Thoracic aorta (tissue), 2 donors: ENCODE measurements at places on chromosomes 7 and 10. TPM values are rescaled to one million over a fixed set of nuclear protein-coding genes. Genes with fewer than 3 reads are reported as not detected.

GRCh38 chr7:128986609-128987008, 48.9 kb downstream of the IRF5 start:
- no peak for DNase-seq

- no peak for DNase-seq
These were observed at the start of gene GIMAP5 for GRCh38 chr7:150737265-150738055. Gene GIMAP5 (plus strand): TSS chr7:150737418. CDS start chr7:150740885, 3,467 bp downstream.

- no peak for DNase-seq
These were observed 129.2 kb upstream of the CDCA7L start for GRCh38 chr7:22074897-22075296.

- no peak for DNase-seq
These were observed 304.2 kb downstream of the CDC14C start for GRCh38 chr7:49228426-49229098.

GRCh38 chr7:112497481-112497880, 16.7 kb downstream of the LSMEM1 start:
- no peak for DNase-seq

DNA sequence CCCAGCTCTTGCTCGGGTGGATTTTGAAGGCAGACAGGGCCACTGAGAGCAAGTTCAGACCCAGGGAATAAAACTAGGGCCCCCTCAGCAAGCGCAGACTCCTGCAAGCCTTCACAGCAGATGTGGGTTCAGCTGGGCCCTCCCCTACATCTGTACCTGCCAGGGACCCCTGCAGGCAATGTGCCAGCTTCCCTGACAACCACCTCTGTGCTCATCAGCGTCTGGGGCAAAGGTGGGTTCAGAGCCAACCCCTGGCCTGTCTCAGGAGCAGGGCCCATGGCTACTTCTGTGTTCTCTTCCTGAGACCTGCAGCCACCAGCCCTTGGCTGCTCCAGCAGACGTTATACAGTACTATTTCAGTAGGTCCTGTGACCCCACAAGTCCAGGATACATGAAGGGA, 189.5 kb downstream of the DIP2C start:
- DNase-seq, result no peak

The ZNF804B gene
- not detected for total RNA-seq

DNA sequence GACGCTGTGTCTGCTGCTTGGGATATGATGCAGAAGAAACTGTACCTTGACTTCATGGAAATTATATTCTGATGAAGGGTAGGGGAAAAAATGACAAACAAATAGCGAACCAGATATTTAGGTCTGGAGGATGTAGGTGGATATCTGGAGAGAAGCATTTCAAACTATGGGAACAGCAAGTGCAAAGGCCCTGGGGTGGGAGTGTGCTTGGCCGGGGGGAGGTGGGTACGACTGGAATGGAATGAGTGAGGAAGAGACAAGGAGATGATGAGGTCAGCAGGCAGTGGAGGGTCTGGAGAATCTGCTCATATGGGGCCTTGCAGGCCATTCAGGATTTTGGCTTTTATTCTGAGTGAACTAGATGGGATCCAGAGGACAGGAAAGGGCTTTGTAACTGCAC, 65.2 kb downstream of the TLL2 start:
- no peak for DNase-seq

- no peak for DNase-seq
These were observed 23.8 kb downstream of the PODXL start for GRCh38 chr7:131532570-131533091.

DNA sequence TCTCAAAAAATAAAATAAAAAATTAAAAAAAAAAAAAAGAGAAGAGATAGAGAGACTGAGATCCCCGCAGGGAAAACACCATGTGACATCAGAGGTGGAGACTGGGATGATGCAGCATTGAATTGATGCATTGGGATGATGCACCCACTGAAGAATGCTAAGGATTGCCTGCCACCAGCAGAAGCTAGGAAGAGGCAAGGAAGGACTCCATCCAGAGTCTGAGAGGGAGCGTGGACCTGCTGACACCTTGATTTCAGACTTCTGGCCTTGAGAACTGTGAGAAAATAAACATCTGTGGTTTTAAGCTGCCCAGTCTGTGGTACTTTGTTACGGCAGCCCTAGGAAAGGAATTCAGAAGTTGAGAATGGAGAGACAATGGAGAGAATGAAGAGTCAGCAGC, 89.8 kb upstream of the PRPS1L1 start:
- DNase-seq, result no peak

DNA sequence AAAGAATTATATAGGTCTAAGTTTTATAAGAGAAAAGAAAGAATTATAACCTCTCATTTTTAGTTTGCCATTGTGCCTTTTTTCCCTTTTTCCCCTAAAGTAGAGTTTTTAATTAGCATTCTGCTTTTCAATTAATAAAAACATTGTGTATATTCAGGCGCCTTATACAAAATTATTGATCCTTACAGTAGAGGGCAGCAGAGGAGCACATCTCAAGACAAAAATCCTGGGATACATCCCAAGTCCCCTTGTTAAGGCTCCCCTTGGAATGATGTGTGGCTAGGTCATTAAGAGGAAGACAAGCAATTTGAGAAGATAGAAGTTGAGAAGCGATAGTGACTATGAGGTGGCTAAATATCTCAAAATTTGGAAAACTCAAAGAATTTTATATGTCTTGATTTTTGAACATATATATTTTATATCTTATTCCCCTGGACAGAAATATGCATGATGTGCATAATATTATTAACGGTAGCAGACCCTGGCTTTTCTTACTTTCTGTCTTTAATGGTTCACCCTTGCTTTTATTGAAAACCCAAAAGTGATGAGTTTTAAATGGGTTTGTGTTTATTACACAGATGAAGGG, 19.1 kb upstream of the TPK1 start:
- DNase-seq, result no peak

The NOS3 gene
- 8.4 TPM for total RNA-seq
